ENCODE measurements at places on chromosomes 7 and 10.

DNA sequence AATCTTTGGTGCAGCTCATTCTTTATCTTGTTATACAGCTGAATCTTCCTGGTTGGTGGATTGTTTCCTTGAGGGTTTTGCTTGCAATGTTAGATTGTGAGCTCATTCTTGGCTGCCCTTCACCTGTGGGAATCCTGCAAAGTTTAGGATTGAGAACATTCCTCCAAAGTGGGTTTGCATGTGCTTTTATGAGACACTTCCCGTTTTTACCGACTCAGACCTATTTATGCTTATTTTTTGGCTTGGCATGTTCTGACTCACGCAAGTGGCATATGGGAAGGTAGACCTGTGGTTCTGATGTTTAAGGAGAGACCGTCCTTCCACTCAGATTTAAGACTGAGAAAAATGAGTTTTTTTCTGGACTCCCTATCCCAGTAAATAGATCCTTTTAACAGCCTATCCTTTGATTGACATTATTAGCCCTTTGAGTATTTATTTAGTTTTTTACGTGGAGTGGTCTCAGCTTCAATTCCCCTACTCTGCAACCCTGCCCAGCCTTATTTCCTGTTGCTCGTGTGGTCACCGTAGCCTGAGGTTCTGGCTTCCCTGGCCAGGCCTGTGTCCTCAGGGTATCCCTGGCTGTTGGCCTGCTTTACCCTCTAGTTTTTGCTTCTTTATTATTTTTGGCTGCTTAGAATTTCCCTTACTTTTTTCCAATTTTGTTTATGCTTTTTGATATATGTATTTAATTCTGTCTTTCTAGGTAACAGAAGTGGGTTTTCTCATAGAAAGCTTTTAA lies 13.4 kb upstream of the PRF1 start:
- no peak for DNase-seq

DNA sequence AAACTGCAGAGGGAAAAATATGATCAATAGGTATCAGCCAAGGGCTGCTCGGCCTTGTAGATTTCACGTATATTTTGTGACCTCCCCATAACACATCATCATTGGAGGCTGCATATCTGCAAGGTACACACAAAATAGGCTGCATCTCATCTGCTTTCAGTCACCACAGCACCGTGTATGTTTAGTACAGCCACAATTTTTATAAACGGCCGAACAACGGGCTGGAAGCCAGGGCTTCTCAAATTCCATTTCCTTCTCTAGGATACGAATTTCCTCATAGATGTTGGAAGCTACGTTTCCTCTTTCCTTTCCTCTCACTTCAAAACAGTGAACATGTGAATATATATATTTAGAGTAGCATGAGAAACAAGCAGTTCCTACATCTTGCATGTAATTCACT lies 20.2 kb upstream of the FOXK1 start:
- DNase-seq = no peak

- no peak for DNase-seq
These were observed 10.2 kb upstream of the SDHAF3 start for GRCh38 chr7:97107192-97107800.

DNA sequence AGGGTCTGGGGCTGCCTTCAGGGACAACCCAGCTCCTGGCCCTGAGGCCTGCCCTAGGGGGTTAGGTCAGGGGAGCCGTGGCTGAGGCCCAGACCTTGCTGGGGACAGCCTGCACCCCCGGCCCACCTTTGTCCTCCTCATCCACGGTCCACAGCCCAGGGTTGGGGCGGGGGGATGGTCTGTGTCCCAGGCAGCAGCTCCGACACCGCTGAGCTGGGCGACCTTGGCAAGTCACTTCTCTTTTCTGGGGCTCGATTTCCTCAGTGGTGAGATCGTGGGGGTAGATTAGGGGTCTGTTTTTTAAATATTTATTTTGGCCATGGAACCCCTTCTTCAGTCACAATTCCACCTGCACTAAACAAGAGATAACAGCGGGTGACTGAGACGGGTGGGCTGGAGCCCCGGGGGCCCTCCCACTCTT lies 30.9 kb downstream of the DNAJB12 start:
- peak; percentile 66 for DNase-seq

DNA sequence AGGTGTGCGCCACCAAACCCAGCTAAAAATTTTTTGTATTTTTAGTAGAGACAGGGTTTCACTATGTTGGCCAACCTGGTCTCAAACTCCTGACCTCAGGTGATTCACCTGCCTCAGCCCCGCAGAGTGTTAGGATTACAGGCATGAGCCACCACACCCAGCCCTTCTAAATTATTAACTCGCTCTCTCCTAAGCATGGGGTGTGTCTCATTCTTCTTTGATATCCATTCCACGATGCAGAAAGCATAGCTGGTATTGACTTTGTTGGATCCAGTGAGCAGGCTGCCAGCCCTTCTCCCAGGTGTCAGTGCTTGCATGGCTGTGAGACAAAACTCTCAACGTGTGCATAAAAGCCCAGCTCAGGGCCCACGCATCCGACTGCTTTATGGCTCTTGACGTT lies 254.1 kb upstream of the PFKP start:
- DNase-seq = no peak

GRCh38 chr10:129853562-129853903 lies 110.5 kb downstream of the EBF3 start:
- DNase-seq = no peak

GRCh38 chr10:133059093-133059470 lies 28.6 kb upstream of the ADGRA1 start:
- no peak for DNase-seq
